ENCODE measurements at places on chromosomes 3 and 15.

- DNase-seq: no peak
These were observed 367.2 kb upstream of the AGTR1 start for GRCh38 chr3:148330542-148330941.

- DNase-seq: no peak
These were observed 13.0 kb downstream of the SCN5A start for GRCh38 chr3:38636464-38636863.

- DNase-seq: no peak
These were observed 23.6 kb upstream of the LINGO1 start for GRCh38 chr15:77656294-77656693.

DNA sequence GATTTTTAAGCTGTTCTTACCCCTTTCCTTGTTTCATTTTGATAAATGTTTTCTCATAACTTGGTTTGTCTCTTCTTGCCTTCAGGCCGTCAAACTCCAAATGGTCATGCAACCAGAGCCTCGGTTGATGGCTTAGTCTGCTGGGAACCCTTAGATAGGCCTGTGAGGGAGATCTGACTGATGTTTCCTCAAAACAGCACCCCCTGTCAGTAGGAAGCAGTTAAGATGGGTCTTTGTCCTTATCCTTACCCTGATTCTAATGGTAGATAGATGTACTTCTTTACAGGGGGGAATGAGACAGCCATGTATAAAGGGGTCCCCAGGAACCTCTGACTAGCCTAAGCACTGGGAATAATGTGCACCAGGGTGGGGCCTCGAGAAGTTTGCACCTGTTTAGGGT lies 16.3 kb upstream of the OR5H1 start:
- DNase-seq: no peak

GRCh38 chr3:7764115-7764514 lies 737.5 kb upstream of the LMCD1 start:
- DNase-seq: no peak

DNA sequence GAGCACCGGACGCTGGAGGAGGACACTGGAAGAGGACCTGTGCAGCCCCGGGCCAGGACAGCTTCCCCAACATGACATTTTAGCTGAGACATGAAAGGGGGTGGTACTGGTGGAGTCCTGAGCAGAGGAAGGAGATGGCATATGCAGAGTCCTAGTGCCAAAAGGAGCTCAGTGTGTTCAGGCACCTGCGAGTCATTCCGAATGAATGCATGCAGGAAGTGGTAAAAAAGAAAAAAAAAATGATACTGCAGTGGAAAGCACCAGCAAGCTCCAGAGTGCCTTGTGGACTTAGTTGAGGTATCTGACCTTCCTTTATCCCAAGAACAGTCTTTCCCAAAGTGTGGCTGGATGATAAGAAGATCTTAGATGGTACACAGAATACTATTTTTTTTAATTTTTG lies 6.6 kb upstream of the ZNF148 start:
- no peak for DNase-seq

GRCh38 chr3:45182915-45183871 lies 37.0 kb upstream of the CDCP1 start:
- DNase-seq: no peak

- DNase-seq: no peak
These were observed 17.7 kb downstream of the FRMD4B start for GRCh38 chr3:69368129-69368741.

- DNase-seq: no peak
These were observed 279.4 kb downstream of the ZBBX start for GRCh38 chr3:167100651-167101050.

GRCh38 chr15:101048581-101049030 lies 129.4 kb downstream of the LRRK1 start:
- no peak for DNase-seq

GRCh38 chr3:51669241-51670052 lies 1.6 kb upstream of the TEX264 start:
- peak; percentile 42 for DNase-seq

DNA sequence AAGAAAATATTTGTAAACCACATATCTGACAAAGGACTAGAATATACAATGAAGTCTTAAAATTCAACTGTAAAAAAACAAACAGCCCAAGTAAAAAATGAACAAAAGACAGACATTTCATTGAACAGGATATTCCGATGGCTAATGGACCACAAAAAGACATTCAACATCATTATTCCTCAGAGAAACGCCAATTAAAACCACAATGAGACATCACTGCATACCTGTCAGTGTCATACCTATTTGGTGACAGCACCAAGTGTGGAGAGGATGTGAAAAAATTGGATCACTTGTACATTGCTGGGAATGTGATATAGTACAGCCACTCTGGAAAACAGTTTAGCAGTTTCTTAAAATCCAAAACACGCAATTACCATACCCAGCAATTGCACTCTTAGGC lies 29.9 kb upstream of the TJP1 start:
- DNase-seq: no peak

DNA sequence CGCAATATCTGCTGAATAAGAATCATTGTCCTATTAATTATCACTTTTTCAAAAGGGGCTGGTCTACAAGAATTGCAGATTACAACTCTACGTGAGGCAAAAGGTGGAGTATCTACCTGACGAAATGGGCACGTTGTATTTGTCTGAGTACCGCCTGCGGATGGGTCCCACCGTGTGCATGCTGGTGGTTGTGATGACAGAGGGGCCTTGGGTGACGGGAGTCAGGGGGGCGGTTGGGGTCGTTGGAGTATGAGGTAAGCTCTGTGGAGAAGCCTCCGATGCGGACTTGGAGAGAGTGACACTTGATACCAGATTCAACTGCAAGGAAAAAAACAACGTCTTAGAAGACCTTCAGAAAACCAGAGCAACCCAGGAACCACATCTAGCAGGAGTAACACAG lies 605.8 kb downstream of the FOXP1 start:
- DNase-seq: no peak

DNA sequence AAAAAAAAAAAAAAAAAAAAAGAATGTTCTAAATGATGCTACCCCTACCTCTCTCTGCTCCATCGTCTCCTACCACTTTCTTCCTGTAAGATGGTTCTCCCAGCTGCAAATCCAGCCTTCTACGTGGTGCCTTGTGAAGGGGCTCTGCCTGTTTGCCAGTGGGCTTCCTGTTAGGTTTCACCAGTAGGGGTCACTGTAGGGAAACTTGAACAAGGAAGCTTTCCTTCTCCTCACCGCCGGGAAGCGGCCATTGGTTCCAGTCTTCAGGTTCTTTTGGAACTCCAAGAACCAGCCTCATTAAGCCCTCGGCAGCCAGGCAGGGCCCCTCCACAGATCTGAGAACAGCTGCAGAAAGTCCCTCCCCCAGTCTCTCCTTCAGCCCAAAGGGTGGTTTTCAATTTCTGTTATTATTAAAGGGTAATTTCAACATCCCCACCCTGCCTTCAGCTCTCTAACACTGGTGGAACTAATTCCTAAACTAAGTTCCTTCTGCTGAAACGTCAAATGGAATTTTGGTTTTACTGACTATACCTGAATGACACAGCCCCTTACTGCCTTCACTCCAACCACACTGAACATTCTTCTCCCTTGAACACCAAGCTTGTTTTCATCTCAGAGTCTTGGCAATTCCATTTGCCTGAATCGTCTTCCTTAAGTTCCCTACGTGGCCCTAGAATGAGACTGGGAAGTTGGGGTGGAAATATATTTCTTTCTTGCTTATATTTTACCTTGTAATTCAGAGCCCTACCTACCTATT lies 13.5 kb downstream of the MCCC1 start:
- no peak for DNase-seq

GRCh38 chr3:175445741-175446140 lies 586.6 kb downstream of the NAALADL2 start:
- DNase-seq: no peak
